ENCODE measurements at places on chromosomes 3 and 15.

DNA sequence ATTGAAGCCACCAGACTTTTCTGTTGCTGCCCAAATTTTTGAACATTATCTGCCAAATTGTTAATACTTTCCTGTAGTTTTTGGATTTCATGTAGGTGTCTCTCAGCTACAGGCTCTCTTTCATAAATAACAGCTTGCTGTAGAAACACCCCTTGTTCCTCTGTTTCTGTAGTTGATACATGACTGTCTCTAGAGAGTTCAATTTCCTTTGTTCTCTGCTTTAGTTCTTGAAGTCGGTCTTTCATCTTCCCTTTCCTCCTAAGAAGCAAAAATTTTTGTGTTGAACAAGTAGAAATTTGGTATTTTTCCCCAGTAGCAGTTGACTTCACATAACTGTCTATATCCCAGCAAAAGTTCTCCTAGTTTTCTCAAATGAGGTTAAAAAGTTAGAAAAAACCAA is 13.4 kb downstream of the STX19 start:
- DNase-seq = no peak

- DNase-seq = peak; percentile 32
These were observed 88.8 kb downstream of the SENP7 start for GRCh38 chr3:101423984-101424888.

DNA sequence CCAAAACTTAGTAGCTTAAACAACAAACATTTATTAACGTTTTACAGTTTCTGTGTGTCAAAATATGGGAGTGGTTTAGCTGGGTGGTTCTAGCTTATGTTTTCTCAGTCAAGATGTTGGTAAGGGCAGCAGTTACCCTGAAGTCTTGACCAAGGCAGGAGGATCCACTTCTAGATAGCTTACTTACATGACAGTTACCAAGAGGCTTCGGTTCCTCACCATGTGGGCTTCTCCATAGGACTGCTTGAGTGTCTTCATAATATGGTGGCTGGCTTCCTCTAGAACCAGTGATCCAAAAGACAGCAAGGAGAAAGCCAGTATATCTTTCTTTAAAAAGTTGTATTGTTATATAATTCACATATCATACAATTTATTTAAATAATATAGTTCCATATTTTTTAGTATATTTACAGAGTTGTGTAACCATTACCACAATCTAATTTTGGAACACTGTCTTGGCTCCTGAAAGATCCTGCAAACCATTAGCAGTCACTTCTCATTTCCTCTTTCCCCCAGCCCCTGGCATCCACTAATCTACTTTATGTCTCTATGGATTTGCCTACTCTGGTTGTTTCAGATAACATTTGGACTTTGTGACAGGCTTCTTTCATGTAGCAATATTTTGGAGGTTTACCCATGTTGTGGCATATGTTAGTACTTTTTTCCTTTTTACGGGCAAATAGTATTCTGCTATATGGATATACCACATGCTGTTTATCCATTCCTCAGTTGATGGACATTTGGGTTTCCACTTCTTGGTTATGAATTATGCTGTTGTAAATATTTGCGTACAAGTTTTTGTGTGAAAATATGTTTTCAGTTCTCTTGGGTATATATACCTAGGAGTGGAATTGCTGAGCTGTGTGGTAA is 33.3 kb downstream of the MAPK6 start:
- DNase-seq = no peak

GRCh38 chr3:57062101-57062631 is 1.7 kb downstream of the SPATA12 start:
- DNase-seq = no peak

DNA sequence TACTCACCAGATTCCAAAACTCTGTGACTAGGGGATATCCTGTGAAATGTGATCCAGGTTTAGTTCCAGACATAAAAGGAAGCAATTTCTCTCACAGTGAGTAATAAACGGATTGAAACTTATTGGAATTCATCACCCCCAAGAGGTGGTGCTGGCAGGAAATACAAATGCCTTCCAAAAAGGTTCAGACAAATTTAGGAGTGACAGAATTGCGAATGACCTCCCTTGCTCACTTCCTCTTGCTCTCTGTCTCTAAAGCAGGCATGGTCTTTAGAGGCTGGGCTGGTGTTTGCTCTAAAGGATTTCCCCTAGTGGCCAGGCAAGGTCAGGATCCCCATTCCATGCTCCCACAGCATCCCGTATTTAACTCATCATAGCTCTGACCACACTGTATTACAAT is 449.4 kb upstream of the PPP2R3A start:
- no peak for DNase-seq

DNA sequence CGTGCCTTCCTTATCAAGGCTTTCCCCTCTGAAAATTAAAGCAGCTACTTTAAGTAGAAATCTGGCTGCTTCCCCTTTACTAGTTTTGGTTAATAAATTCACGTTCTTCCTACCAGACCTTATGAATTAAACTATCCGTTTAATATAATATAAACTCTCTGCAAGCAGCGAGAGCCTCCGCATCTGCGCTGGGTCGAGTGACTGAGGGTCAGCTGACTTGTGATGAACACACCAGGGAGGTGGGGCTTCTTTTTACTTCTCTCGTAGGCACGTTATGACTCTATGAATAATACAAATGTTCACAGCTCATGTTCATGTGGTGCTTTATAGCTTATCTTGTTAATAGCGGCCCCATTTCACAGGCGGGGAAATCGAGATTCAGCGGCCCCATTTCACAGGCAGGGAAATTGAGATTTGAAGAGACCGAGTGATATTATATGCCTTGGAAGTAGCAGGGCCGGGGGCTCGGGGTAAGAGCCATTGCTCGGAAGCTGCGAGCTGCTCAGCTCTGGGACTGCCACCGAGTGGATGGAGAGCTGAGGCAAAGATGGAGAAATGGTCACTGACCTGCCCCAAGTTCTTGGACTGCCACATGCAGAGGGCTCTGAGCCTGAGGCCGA is 8.3 kb downstream of the MUC4 start:
- DNase-seq = no peak

Data from activated T-cell treated with anti-CD3 and anti-CD28 coated beads, Interleukin-2, amount 50 U/mL, for 48 hours (primary cell).